Mesothelial cell of epicardium (in vitro differentiated cells): ENCODE measurements at places on chromosomes 7 and 10. TPM values are rescaled to one million over a fixed set of nuclear protein-coding genes. Genes with fewer than 3 reads are reported as not detected.

DNA sequence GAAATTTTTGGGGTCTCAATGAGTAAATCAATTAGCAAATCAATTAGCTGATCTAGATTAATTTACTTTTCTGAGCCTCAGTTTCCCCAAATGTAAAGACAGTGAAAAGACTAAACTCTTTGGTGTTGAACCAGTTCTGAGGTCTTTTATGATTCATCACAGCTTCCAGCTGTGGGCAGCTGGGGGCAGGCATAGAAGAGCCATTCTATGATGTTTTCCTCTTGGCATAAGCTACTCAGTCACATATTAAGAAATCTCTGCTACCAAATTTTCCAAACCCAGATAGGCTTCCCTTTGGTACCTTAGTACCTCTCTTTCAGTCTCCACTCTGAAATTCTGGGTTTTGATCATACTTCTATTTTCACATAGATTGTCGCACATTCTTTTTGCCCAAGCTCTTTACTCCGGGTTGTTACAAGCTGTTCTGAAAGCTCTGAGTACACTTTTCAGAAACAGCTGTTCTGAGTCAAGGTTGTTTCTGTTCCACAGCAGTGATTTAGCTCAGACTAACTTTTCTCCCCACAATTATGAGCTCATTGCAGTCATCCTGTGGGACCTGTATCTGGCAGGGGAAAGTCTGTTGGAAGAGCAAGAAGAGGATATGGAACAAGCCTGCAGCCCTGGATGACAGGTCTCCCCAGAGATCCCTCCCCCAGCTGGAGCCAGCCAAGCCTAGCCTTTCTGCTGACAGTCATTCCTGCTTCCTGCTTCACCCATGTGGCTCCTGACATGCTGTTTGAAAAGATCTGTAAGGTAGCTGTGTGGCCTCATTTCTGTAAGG lies 599.6 kb upstream of the GHITM start:
- H3K4me1 ChIP-seq, result peaks cover 54% of the 10 kb centered on the region
- H3K27ac ChIP-seq, result peak overlapping the region; percentile 74
- H3K36me3 ChIP-seq, result peaks cover 3% of the 10 kb centered on the region
- no peaks in the 10 kb centered on the region for H3K27me3 ChIP-seq

GJD4 gene
- total RNA-seq, result not detected in 3 replicates

- H3K27me3 ChIP-seq, result no peaks in the 10 kb centered on the region
- no peak overlapping the region for H3K4me3 ChIP-seq
- H3K36me3 ChIP-seq, result no peaks in the 10 kb centered on the region
- no peak for DNase-seq
These were observed 15.2 kb upstream of the TSPAN15 start for GRCh38 chr10:69435966-69436520.

ANKRD30A gene
- total RNA-seq, result not detected in 3 replicates

DNA sequence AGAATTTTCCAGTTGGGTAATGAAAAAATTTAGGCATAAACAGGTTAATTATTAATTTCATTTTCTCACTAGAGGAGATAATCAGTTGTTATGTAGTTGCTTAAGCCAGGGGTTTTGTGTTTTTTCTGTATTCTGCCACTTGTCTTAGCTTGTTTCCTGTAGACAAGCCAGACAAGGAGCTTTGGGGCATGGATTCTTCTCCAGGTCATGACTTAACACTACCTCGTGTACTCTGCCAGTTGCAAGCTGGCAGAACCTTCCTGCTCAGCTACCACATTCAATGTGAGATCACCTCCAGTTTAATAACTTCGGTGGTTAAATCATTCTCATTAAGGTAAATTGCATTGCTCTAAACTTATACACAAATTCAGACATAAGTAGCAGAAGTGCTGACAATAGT lies 1.8 kb downstream of the CCM2 start:
- peak overlapping the region; percentile 89 for H3K27ac ChIP-seq
- no peaks in the 10 kb centered on the region for H3K27me3 ChIP-seq
- H3K4me3 ChIP-seq, result no peak overlapping the region

FAM241B gene
- total RNA-seq, result 19.2 to 20.9 TPM (median 20.1 TPM) in 3 replicates

DNA sequence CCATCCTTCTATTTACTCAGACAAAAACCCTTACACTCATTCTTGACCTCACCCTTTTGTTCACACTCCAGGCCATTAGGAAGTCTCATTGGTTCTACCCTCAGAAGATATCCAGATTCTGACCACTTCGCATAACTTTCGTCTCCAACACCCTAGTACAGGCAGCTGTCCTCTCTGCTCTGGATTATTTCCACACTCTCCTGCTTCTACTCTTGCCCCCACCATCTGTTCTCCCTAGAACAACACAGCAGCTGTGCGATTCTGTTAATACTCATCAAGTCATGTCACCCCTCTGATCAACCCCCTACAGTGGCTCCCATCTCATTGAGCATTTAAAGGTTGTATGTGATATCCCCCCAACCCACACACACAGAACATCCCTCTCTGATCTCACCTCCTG lies 15.5 kb upstream of the TRIL start:
- no peaks in the 10 kb centered on the region for H3K27me3 ChIP-seq
- no peak overlapping the region for H3K4me3 ChIP-seq

GRCh38 chr10:121448766-121449421 lies 149.3 kb downstream of the FGFR2 start:
- H3K27me3 ChIP-seq, result no peaks in the 10 kb centered on the region
- H3K4me1 ChIP-seq, result peaks cover 33% of the 10 kb centered on the region
- no peak for DNase-seq
- no peak overlapping the region for H3K27ac ChIP-seq
- no peaks in the 10 kb centered on the region for H3K36me3 ChIP-seq

GRCh38 chr10:63883861-63884260 lies 362.7 kb downstream of the REEP3 start:
- no peak overlapping the region for H3K4me3 ChIP-seq
- no peaks in the 10 kb centered on the region for H3K36me3 ChIP-seq
- no peak overlapping the region for H3K27ac ChIP-seq
- DNase-seq, result no peak

GIMAP6 gene
- total RNA-seq, result not detected in 3 replicates

DNA sequence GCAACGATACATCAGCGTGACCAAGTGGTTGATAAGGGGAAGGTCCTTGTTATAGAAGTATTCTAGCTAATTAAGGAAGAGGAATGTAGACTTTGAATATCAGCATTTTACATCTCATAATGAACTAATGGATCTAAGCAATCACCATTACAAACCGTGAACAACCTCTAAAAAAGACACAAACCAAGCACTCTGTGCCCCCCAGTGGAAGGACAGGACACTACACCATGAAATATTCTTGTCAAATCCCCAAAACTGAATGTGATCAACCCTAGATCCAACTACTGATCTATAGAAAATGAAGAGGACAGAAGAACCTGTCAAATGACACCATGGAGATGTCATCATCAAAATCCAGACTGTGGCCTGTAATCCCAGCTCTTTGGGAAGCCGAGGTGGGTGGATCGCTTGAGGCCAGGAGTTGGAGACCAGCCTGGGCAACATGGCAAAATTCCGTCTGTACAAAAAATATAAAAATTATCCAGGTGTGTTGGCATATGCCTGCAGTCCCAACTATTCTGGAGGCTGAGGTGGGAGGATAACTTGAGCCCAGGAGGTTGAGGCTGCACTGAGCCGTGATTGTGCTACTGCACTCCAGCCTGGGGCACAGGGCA lies 111.3 kb upstream of the CARD11 start:
- no peak for DNase-seq
- peaks cover 12% of the 10 kb centered on the region for H3K27me3 ChIP-seq
- H3K36me3 ChIP-seq, result peaks cover 2% of the 10 kb centered on the region
- no peak overlapping the region for H3K4me3 ChIP-seq
- no peak overlapping the region for H3K27ac ChIP-seq

GRCh38 chr10:29783201-29783947 lies 148.6 kb upstream of the SVIL start:
- H3K4me3 ChIP-seq, result no peak overlapping the region
- no peak overlapping the region for H3K27ac ChIP-seq
- no peaks in the 10 kb centered on the region for H3K36me3 ChIP-seq

NPSR1 gene
- not detected in 3 replicates for total RNA-seq

SP8 gene
- not detected in 3 replicates for total RNA-seq

CWF19L1 gene
- total RNA-seq, result 20.7 to 25.6 TPM (median 24.1 TPM) in 3 replicates

GRID1 gene
- 0.11 to 0.54 TPM (median 0.22 TPM) in 3 replicates for total RNA-seq

CRHR2 gene
- total RNA-seq, result not detected in 3 replicates

DNA sequence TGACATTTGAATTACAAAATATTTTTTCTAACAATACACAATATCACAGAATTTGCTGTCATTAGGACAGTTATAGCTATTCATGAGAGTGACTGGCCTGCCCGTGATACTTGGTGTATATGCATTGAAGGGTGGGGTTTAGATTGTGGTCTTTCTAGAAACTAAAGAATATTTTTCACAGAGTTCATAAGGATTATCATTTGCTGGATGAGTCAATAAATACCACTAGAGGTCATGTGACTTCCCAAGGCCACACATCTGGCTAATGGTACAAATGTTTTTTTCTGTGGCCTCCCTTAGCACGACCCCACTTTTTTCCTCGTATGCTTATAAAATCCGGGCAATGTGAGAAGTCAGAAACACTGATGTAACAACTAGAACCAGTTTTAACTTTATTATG lies 5.2 kb downstream of the OPTN start:
- no peak overlapping the region for H3K27ac ChIP-seq
- H3K27me3 ChIP-seq, result no peaks in the 10 kb centered on the region
- H3K36me3 ChIP-seq, result peaks cover 5% of the 10 kb centered on the region
- no peak overlapping the region for H3K4me3 ChIP-seq
- H3K4me1 ChIP-seq, result peaks cover 12% of the 10 kb centered on the region
